Karpas-422 (cell line): ENCODE measurements at places on chromosomes 2 and 18.

GRCh38 chr18:23114911-23115310 is 20.4 kb upstream of the CABLES1 start:
- DNase-seq: no peak

DNA sequence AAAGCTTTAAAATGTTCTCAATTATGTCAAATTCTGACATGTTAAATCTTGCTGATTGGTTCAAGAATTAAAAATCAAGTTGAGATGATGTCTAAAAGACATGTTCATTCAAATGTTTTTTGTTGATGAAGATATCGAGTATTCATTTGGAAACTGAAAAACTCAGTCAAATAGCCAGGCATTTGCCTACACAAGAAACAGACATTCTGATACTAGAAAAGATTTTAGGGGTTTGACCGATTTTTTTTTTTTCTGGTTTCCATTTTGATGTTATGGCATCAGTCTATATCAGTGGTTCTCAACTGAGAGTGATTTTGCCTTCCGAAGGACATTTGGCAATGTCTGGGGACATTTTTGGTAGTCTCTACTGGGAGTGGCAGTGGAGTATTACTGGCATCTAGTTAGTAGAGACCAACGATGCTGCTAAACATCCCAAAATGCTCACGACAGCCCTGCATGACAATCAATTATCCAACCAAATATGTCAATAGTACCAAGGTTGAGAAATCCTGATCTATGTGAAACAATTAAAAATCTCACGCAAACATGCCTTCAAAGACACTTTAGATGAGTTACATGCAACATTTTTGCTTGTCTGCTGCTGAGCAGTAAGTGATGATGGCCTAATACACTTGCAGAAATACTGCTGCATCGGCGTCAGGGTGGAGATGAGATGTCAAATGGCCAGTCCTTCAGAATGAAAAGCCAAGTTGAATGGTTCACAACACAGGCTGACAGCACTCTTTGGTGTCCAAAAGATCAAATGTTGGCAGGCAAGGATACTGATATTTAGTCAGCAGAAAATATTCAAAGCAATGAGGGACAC is 12.5 kb downstream of the RASGRP3 start:
- no peak for DNase-seq

DNA sequence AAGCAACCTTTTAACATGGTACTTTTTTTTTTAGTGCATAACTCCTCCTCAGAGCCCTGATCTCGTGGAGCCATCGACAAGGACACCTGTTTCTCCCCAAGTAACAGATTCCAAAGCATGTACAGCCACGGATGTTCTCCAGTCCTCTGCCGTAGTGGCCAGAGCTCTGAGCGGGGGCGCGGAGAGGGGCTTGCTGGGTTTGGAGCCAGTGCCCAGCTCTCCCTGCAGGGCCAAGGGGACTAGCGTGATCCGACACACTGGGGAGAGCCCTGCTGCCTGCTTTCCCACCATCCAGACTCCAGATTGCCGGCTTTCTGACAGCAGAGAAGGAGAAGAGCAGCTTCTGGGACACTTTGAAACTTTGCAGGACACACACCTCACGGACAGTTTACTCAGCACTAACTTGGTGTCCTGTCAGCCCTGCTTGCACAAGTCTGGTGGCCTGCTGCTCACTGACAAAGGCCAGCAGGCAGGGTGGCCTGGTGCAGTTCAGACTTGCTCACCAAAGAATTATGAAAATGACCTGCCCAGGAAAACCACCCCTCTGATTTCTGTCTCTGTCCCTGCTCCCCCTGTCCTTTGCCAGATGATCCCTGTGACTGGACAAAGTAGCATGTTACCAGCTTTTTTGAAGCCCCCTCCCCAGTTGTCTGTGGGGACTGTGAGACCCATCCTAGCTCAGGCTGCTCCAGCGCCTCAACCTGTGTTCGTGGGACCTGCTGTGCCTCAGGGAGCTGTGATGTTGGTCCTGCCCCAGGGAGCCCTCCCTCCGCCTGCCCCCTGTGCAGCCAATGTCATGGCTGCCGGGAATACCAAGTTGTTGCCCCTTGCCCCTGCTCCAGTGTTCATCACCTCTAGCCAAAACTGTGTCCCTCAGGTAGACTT is 4.5 kb downstream of the KLF11 start:
- DNase-seq: no peak

DNA sequence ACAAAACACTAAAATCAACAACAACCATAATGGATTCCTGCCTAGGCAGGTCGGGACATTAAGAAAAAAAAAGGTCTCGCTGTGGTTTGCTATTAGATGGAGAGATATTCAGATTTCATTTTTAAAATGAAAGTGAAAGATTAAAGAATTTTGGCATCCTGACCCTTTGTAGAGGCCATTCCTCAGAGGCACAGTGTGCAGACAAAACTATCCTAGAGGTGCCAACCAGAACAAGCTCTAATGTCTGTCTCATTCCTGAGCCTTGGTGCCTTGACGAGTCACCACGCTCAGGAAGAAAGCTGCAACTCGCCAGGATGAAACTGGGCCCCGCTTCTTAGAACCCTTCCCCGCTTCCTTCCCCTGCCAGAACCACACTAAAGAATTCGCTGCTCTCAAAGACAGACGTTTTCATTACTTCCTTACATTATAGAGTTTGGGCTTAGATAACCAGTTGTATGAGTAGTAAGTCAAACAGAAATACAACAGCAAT is 156.0 kb downstream of the TGIF1 start:
- no peak for DNase-seq

- peak; percentile 47 for DNase-seq
Observed at GRCh38 chr2:191818725-191819350, 28.1 kb downstream of the CAVIN2 start.

GRCh38 chr18:46772357-46772756 is 15.5 kb upstream of the ST8SIA5 start:
- DNase-seq: peak; percentile 53

GRCh38 chr18:56382541-56382940 is 255.9 kb downstream of the TXNL1 start:
- no peak for DNase-seq

GRCh38 chr2:111535404-111535803 is 348.6 kb downstream of the ANAPC1 start:
- DNase-seq: no peak

- no peak for DNase-seq
Observed at GRCh38 chr2:160332318-160332717, 132.2 kb upstream of the ITGB6 start.

DNA sequence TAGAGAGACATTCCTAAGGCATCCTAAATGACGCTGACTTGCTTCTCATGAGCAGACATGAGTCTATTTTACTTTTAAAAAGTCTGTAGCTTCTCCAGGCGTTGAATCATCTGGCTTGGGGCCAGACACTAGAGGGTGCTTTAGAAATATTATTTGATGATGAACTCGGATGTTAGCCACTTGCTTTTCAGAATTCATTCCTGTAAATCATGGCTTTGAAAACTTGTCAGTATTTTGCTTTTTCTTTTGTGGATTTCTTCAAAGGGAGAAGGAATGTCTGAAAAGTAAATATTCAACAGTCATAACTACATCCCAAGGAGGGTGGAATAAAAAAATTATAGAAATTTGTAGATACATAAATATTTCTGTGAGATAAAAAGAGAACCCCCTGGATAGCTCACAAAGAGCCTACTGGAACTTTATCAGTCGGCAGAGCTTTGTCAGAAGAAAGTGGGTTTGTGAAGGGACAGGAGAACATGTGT is 370.8 kb downstream of the OSR1 start:
- peak; percentile 48 for DNase-seq

- no peak for DNase-seq
Observed at GRCh38 chr2:85886590-85886989, 2.2 kb downstream of the ST3GAL5 start.

DNA sequence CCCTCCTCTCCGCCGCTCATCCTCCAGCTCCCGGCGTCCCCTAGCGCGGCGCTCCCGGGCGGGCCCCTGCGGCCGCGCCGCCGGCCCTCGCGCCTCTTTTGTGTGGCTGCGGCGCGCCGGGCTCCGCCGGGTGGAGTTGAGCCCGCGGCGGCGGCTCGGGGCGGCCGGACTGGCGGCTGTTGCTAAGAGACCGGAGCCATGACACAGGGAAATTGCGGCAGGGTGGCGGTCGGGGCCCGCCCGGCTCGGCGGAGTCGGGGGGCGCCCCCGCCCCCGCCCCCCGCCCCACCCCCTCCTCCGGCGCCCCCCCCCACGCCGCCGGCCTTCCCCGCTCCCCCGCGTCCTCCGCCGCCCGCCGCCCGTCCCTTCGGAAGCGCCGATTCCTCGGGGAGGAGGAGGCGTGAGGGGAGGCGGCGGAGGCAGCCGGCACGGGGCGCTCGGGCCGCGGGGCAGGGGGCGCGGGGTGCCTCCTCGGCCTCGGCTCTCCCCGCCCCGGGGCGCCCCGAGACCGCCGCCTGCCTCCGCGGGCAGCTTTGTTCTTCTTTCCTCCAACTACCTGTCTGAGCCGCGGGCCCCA is at the start of gene TMEM200C:
TMEM200C (minus strand) TSS at position 224 of the 577 bp plus-strand sequence. CDS start 3,459 bp downstream, outside the sequence.
- no peak for DNase-seq

DNA sequence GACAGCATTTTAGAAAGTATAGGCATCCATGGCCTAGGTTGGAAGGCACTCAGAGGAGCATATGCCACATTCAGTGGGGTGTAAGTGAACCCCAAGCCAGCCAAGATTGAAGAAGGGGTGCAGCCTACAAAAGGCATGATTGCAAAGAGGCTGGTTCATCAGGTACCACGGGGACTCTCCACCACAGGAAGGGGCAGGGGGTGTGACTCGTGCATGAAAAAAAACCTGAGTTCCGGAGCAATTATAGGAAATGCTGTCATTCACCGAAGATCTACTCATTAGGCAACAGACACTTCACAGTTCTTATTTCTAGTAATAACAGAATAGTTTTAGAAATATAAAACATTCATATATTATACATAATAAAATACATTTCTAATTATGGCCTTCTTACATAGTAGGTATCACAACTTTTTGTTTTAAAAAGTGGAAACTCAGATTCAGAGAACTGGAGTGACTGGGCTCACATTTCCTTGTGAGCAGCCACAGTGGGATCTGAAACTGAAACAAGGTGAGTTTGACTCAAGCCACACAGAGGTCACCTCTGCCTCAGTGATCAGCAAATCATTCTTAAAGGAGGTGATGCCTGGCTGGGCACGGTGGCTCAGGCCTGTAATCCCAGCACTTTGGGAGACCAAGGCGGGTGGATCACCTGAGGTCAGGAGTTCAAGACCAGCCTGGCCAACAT is 188.4 kb upstream of the GYPC start:
- no peak for DNase-seq

- peak; percentile 63 for DNase-seq
Observed at GRCh38 chr2:130372833-130373807, 17.3 kb downstream of the PTPN18 start.

DNA sequence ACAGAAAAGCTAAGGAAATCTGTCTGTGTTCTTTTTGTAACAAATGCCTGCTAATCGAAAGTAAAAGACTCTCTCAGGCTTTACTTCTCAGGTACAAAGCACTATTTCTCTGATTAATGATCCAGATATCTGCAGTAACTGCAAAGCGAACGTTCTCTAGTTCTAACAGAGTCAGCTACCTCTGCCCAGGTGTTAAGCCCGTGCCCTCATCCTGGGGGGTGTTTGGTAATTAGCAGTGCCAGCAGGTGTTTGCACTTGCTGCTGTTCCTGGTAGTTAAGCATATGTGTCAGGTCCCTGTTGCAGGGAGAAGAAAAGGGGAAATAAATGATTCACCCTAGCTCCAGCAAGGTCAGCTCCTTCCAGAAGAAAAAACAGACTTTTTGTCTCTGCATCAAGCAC is 58.8 kb upstream of the CRIM1 start:
- no peak for DNase-seq

- DNase-seq: no peak
Observed at GRCh38 chr2:77325395-77325794, 196.8 kb downstream of the LRRTM4 start.
